Ecto neural progenitor cell (in vitro differentiated cells): ENCODE measurements at places on chromosomes 1 and 21.

- no peak for DNase-seq
These were observed 10.8 kb downstream of the OPRD1 start for GRCh38 chr1:28822799-28823198.

- no peak for DNase-seq
These were observed 98.0 kb upstream of the DUSP10 start for GRCh38 chr1:221839782-221840395.

DNA sequence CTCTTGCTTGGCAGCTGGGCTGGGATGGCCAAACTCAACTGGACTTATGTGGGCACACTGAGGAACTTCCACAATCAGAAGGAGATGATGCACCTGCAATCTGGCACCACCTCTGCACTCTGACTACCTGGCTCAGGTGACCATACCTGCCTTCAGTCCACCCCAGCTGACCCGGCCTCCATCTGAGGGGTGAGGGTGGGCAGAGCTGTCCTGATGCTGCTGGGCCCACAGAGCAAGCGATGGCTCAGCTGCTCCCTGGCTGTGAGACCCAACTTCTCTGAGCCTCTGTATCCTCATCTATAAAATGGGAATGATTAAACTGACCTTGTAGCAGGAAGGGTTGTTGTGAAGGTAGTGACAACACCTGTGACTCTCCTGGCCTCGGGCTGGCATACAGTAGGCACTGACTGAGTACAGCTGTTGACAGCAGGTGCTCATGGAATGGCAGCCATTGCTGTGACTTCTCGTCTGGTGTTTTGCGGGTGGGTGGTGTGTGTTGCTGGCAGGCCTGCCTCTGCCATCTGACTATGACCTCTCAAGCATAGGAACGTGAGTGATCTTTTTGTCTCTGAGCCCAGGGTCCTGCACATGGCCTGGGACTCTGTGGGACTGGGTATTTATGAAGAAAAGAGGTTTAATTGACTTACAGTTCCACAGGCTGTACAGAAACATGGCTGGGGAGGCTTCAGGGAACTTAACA, 438.5 kb downstream of the PTPRU start:
- peak; percentile 24 for DNase-seq

GRCh38 chr21:43364851-43365424, 62.0 kb downstream of the SIK1 start:
- no peak for DNase-seq
